ENCODE measurements at places on chromosomes 5 and 9.

DNA sequence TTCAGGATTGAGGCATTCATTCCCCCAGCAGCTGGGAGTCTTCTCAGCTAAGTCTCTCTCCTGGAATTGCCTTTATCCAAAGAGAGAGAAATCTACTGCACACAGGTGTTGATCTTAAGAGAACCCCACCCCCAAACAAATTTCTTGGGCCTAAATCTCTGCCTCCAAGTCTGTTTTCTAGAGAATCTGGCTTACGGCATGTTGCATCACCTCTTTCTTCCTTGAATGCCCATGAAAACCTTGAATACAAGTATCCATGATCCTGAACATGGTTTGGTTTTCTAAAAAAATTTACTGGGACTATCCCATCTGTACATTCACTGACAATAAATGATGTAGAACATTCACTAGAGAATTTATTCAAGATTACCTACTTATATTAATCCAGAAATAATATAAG is 401.6 kb downstream of the PDE4D start:
- DNase-seq = no peak

- no peak for DNase-seq
Observed at GRCh38 chr5:178420354-178420781, 169.8 kb downstream of the COL23A1 start.

DNA sequence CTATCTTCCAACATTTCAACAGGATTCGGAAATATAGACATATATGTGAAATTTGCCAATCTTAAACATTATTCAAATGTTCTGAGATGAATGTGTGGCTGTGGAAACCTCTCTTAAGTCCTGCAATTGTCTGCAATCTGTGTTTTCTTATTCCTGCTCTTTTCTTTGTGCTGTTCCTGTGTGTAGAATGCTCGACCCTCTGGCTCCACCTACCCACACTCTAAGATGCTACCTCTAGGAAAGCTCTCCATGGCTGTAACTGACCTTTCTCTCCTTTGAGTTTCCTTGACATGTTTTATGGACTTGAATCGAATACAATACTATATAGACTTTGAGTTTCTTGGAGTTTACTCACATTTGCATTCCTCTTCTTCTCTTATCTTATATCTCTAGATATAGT is 120.6 kb upstream of the ASTN2 start:
- no peak for DNase-seq

GRCh38 chr5:97417986-97418385 is 234.9 kb upstream of the RIOK2 start:
- no peak for DNase-seq

DNA sequence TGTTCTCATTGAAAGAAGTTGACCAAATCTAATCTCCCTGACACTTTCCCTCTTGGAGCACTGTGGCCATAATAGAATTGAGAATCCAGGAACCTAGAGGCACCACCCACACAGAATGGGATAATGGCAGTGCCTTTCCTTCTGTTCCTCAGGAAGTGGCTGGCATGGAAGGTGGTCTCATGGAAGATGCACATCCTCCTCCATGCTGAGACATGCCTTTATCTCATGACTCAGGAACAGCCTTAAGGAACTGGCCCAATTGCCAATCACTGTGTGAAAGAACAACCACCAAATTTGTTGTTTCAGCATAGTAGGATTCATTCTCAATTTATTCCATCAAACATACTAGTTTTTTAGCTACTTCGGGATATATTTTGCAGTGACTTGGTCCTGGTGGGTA is 137.5 kb upstream of the RASGRF2 start:
- DNase-seq = no peak

- DNase-seq = no peak
Observed at GRCh38 chr9:135037521-135038250, 49.8 kb upstream of the OLFM1 start.

DNA sequence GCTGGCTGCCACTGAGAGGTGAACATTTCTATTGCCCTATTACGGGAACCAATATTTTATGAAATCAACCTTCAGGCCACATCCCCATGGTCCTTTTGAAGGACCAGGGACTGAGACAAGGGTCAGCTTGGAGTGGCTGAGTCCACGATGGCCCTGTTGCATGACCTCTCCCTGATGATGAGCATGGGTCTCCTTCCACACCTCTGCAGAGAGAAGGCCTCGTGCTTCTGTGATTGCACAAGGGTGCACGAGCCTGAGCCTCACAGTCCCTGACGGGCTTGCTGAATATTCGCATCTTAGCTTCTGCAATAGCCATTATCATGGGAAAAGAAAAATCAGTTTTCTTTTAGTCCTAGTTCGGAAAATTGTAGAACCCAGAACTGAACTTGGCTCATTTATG is 255.0 kb upstream of the IRX2 start:
- no peak for DNase-seq

DNA sequence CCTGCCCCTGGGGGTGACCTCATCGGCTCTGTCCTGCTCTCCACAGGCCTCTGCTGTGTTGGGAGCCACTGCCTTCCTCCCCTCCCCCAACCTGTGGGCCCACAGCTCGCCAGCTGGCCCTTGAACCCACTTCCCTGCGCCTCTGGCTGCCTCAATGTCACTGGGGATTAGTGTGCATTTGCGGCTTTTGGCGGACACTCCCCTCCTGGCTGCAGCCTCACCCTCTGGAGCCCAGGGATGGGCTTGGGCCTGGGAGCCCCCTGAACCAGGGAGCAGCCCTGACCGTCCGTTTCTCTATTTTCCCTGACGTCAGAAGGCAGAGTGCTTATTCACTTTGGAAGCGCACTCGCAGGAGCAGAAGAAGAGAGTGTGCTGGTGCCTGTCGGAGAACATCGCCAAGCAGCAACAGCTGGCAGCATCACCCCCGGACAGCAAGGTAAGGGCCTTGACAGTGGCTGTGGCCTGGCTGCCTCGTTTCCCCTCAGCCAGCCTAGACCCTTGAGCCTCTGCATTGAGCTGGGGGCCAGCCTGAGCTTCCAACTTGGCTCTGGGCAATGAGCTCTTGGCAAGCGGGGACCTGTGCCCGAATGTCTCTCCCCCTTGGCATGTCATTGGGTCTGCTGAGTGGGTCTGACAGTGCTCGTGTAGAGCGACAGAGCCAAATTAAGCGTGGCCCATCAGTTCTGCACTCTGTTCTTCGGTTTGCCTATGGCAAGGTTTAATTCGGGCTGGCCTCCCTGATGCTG is 73.1 kb downstream of the RGS3 start:
- DNase-seq = no peak

GRCh38 chr9:81552581-81552991 is 136.8 kb downstream of the TLE1 start:
- no peak for DNase-seq

- DNase-seq = no peak
Observed at GRCh38 chr9:74960561-74960960, 7.8 kb upstream of the C9orf40 start.

DNA sequence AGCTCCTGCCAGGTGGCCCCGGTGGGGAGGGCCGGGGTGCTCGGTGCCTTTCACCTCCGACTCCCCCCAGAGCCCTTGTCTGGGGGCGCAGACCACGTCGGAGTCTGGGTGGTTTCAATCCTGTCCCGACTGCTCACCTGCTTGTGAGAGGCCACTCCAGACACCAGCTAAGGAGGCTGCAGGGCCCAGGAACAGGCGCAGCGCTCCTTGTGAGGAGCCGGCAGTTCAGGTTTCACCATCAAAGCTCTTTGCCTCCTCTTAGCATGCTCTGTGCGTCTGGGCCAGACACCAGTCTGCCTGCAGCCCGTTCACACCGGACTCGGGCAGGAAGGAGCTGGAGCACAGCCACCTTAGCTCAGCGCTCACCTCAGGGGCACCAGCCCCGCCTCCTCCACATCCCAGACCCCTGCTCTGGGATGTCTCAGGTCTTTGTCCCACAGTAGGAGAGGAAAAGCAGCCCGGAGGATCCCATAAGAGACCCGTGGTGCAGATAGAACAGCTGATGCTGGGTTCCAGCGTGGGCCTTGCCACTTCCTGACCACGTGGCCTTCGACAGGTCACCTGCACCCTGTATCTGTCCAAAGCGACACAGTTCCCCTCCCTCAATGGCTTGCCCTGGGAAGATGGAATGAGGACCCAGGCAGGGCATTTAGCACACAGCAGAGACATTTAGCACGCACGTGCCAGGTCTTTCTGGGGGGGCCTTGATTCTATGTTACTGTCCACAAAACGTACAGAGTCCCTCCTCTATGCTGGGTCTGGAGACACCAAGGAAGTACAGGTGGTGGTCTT is 106.2 kb upstream of the LMX1B start:
- no peak for DNase-seq

DNA sequence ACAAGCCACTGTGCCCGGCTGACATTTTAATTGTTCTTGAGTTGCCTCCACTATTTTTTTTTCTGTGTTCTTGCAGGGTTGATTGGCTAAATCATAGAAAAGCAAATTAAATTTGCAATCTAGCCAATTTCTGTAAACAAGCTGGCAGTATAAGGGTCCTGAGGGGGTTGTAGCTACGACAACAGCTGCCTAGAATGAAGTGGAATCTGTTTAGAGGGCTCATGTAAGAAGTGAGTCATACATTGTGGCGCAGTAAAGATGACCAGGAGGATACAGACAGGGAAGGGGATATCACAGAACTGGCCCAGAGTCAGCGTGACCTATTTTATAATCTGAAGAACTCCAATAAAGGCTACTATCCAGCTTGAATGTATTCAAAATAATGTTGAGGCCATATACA is 82.2 kb upstream of the TLE1 start:
- DNase-seq = no peak

DNA sequence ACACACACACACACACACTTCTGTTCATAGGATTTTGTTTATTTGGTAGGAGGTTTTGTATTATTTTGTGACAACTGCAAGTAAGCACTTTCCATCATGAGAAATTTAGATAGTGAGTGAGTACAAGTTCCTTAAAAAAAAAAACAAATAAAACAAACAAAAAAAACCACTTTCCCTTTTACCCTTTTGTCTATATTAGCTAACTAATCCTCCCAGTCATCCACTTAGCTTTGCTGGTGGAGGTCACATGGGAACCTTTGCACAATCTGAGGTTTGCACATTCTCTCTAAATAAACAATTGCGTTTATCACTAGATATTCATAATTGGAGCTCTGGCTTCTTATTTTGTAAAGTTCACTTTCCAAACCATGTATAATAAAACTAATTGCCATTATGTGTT is 6.8 kb downstream of the ITGA1 start:
- no peak for DNase-seq

DNA sequence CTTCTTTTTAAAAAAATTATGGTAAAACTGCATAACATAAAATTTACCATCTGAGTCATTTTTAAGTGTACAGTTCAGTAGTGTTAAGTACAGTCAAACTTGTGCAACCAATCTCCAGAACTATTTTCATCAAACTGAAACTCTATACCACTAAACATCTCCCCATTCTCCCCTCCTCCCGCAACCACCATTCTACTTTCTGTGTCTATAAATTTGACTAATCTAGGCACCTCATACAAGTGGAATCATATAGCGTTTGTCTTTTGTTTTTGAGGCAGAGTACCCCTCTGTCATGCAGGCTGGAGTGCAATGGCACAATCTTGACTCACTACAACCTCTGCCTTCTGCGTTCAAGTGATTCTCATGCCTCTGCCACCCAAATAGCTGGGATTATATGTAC is 24.0 kb upstream of the EBF1 start:
- DNase-seq = no peak

GRCh38 chr9:124522121-124523098 is 15.2 kb upstream of the NR5A1 start:
- DNase-seq = no peak

GRCh38 chr9:132919614-132920268 is 24.7 kb downstream of the TSC1 start:
- DNase-seq = no peak

GRCh38 chr5:180642779-180643178 is 6.6 kb downstream of the FLT4 start:
- no peak for DNase-seq

DNA sequence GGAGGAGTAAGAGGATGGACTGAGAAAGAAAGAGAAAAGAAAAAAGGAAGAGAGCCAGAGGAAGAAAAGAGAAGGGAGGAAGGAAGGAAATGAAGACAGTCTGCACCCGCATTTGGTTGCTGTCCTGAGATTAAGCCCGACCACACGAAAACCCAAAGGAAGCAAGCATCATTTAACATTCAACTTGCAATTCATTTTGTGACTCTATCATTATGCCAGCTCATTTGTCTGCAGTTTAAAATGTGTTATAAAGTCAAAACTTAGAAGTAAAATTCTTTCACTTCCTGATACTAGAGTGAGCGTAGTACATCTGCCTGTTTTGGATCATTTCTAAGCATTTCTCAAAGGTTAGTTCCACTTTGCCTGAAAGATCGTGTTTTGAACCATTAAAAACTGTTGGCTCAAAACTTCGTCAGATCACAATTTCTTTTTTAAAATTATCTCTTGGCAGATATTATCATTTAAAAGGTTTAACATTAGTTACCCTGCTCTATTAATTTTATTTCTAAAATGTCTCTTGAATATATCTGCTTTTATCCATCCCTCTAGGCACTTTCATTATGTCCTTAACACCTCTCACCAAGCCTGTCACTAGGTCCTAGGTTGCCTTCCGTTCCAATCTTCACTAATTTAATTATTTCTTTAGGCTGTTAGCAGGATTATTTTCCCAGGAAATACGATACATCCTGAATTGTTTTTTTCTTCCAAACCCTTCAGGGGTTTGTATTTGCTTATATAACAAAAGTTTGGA is 240.9 kb downstream of the TLE4 start:
- DNase-seq = no peak

DNA sequence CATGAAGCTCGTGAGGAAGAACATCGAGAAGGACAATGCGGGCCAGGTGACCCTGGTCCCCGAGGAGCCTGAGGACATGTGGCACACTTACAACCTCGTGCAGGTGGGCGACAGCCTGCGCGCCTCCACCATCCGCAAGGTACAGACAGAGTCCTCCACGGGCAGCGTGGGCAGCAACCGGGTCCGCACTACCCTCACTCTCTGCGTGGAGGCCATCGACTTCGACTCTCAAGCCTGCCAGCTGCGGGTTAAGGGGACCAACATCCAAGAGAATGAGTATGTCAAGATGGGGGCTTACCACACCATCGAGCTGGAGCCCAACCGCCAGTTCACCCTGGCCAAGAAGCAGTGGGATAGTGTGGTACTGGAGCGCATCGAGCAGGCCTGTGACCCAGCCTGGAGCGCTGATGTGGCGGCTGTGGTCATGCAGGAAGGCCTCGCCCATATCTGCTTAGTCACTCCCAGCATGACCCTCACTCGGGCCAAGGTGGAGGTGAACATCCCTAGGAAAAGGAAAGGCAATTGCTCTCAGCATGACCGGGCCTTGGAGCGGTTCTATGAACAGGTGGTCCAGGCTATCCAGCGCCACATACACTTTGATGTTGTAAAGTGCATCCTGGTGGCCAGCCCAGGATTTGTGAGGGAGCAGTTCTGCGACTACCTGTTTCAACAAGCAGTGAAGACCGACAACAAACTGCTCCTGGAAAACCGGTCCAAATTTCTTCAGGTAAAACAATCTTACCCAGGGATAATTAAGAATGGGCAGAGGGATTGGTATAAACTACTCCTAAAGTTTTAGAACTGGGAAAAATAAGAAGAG is 12.9 kb downstream of the ITGA1 start:
- no peak for DNase-seq

DNA sequence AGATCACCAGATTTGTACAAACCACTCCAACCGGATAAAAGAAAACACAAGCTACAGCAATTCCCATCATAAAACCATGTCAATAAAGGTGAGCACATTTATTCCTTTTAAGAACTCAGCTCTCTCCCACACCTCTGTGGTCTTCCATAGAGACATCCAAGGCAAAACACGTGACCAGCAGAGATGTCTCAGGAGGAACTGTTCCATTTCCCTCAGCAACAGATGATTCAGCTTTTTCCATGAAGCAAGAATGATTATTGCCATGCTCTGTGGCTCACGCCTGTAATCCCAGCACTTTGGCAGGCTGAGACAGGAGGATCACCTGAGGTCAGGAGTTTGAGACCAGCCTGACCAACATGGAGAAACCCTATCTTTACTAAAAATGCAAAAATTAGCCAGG is 15.8 kb downstream of the GZMK start:
- no peak for DNase-seq
